ENCODE measurements at places on chromosomes 1 and 21.

DNA sequence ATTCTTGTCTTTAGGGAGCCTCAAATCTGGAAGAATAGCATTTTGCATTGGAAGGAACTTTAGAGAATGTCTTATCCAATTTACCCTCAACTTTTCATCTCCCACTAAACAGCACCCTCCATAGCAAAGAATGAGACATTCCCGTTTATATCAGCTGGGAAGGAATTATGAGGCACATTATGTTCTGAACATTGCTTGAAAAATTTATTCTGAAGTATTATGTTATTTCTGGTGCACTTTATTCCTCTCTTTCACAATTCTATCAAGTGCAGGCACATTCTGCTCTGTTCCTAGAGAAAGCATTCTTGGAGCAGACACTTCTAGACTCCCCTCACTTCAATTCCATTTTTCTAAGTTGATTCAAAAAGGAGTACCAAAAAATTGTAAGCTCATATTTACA, 147.9 kb downstream of the EDEM3 start:
- DNase-seq: no peak

GRCh38 chr1:221897321-221897721, 155.4 kb upstream of the DUSP10 start:
- no peak for DNase-seq

- peak; percentile 16 for DNase-seq
Measured at GRCh38 chr1:200150721-200151120, 123.2 kb downstream of the NR5A2 start.

- no peak for DNase-seq
Measured at GRCh38 chr1:193241132-193241827, 54.9 kb upstream of the B3GALT2 start.

DNA sequence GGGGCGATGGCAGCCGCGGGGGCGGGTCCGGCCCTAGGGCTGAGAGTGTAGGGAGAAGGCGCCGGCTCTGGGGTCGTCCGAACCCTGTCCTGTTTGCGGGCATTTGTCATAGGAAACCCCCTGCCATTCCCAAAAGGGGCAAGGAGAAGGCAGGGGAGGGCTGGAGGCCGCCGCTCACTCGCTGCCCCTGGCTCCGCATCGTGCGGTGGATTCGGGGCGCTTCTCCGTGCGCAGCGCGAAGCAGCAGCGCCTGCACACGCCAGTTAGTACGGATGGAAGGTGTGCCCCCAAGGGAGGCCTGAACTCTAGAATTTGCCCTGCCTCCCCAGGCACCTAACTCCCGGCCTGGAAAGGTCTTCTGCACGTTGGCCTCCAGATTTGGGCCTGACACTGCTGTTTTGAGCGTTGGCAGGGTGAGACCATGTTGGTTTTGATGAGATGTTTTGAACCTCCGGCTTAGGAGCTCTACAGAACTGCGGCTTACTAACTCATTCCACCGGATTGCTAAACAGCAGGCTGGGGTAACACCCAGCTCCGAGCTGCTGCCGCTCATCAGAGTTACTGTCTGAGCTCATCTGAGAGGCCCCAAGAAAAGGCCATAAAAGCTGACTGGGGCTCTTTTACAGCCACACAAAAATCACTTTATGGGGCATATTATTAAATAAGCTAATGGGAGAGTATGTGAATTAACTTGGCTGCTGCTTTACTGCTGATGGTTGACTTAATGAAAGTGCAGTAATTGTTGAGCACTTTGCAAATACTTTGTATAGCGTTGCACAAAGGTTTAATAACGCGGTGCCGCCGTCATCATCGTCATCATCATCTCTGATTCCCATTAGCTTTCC, 987 bp downstream of the GPR137B start:
- peak; percentile 42 for DNase-seq

- no peak for DNase-seq
Measured at GRCh38 chr1:163427279-163427678, 105.5 kb downstream of the NUF2 start.

DNA sequence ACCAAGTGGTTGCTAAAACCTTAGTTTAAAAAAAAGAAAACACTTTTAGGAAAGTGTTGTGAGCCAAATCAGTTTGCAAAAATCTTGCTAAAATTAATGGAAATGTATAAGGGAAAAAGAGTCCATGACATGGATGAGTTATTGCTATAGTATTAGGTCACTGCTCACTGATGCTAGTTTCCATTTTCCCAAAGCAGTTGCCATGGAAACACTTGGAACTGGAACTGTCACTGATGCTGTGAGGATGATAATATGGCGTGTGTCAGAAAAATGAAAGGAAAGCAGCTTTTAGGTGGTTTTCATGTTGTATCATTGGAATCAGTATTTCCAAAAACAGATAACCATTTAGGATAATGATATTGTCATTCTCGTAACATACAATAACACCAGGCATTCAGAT, 104.4 kb downstream of the PHTF1 start:
- no peak for DNase-seq

GRCh38 chr1:55816456-55817426, 601.6 kb upstream of the USP24 start:
- DNase-seq: no peak

- no peak for DNase-seq
Measured at GRCh38 chr1:19337289-19337688, 25.2 kb downstream of the SLC66A1 start.

Data from activated naive CD4-positive, alpha-beta T cell treated with Interleukin-2 at 50 U/mL for 16 hours (primary cell).